NCI-H446 (cell line): ENCODE measurements at places on chromosomes 7 and 10.

GRCh38 chr10:70308121-70309060 is 24.6 kb upstream of the NPFFR1 start:
- DNase-seq = no peak

DNA sequence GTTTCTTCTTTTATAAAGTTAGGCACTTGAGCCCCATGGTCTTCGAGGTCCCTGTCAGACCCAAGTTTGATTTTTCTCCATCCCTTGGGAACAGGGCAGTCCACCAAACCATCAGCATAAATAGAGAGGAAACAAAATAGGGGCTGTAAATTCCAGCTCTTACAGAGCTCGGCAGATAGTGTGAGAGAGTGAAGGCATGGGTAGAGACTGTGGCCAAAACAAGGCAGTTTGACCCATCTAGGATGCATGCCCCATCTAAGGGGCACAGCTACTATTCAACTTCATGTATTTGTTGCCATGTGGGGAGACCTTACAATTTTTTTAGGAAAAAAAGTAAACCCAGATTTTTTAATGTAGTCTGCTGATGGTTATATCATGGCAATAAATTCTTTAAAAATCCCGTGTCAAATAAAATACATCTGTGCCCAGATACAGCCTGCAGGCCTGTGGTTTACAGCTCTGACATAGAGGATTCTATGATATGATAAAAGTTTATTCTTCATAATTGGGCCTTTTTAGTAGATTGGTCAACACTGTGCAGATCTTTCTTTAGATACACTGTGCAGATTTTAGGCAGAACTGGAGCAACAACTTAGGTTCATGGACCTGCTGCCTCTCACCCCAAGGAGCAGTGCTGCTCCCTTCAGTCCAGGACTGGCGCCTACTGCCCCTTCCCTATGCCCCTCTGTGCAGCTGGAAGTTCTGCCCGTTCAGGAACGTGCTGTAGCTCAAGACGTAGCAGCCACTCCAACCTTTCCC is 5.3 kb downstream of the PPP1R3C start:
- no peak for DNase-seq

DNA sequence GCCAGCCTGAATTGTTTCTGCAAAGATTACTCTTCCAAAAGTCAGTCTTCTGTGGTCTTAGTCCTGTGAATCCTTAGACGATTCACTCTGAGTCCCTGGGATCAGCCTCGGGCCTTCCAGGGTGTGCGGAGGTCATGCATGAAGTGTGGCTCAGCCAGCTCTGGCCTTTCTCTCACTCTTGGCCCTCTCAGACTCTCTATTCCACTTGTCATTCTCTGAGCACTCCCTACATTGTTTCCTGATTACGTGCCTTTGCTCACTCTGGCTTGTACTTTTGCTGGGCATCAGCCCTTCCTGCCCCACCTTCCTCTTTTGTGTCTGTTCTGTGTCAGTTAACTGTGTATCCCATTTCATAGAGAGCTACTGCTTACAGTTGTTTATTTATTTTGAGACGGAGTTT is 36.0 kb downstream of the CCNY start:
- no peak for DNase-seq

GRCh38 chr7:98365863-98366561 is 34.9 kb downstream of the BAIAP2L1 start:
- DNase-seq = no peak

GRCh38 chr7:107815254-107815882 is 12.3 kb upstream of the SLC26A3 start:
- DNase-seq = no peak

GRCh38 chr10:964988-965417 is 23.2 kb upstream of the GTPBP4 start:
- DNase-seq = no peak

- DNase-seq = no peak
These were observed 46.2 kb upstream of the PDE1C start for GRCh38 chr7:32116436-32116835.

DNA sequence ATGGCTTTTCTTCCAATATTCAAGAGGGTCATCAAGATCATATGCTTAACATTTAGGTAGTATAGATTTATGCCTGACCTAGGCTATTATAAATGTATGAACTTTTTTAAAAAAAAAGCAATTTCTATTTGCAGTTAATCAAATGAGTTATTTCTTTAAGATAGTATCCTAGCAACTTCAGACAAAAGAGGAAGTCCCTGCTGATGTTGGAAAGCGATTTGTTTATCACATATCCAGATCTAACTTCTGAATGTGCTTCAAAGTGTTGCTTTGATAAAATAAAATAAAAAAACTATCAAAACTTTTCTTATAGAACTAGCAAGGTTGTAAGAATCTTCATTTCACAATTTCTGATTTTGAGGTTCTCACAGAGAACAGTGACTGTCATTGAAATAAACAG is 401.9 kb upstream of the PHF14 start:
- DNase-seq = no peak

GRCh38 chr7:50768485-50769474 is 13.9 kb downstream of the GRB10 start:
- no peak for DNase-seq

DNA sequence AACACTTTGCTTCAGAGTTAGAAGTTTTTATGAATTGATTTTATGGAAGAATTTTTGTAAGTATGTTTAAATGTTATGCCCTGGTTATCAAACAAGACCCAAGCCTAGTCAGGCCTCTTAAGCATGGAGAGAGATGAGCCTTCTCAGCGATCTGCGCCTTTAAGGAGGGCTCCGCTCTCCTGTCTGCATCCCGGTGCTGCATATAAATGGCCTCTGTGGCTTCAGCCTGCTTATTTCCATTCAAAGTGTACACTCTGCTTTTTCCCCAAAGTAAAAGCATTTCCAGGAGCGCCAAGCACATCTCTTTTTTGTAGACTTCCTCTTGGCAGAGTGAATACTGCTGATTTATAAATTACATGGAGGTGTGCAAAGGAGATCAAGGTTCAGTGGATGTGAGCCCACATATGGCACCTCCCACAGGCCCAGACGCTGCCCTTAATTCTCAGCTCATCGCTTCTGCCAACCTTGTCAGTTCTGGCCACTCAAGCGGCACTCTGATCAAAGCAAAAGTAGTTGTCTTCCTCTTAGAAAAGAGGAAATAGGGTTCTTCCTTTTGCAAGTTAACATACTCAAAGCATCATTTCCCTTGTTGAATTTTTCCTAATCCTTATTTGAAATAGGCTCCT is 70.0 kb upstream of the SFMBT2 start:
- no peak for DNase-seq

DNA sequence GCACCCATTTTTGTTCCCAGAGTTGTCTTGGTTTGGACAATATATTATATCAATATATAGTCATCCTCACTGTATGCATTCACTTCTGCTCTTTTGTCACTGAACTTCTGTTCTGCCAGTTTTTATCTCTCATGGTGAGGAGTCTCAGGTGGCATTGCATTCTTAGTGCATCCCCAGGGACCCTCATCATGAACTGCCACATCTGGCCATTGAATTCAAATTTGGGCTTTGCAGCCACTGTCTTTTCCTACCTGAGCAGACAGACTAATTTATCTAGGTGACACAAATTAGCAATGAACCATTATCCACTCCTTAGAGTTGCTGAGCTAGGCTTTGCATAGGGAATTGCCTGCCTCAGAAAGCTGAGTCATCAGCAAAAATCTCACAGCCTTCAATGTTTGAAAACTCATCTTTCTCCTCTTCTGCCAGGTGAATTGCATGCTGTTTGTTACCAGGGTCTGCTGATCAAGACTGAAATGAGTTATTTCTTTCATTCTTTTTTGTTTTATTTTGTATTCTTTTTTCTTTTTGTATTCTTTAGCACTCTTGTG is 316.8 kb upstream of the MTPN start:
- no peak for DNase-seq

- DNase-seq = peak; percentile 38
These were observed 35.3 kb downstream of the CDC14C start for GRCh38 chr7:48959676-48960075.

DNA sequence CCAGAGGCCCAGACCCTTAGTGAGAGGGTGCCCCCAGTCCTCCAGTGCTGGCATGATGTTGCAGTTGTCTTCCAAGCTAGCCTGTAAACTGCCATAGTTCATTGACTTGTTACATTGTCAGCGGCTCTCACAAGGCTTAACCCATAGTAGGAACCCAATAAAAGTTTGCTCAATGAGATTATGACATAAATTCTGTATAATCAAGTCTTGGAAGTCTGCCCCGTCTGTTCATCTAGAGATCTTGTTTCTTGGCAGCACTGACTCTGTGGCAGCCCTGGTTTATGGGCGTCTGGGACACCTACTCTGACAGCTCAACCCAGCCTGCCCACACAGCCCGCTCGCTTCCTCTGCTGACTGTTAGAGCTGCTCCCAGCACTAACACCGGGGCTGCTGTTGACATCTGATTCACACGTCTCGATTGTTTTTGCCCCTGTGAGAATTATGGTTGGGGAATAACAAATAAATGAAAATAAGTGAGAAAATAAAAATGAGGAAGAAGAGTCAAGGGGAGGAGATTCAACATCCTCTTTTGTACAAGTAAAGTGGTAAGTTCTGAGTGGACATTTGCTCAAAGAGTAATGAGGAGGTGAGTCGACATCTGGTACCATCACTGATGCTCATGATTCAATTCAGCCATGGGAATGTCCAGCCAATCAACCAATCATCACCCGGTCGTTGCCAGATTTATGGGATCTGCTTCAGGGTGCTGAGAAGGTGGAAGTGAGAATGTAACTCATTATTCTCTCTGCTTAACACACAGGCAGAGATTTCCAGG is 160.8 kb downstream of the SPAG6 start:
- DNase-seq = peak; percentile 38

GRCh38 chr10:45454262-45454661 is 80.2 kb downstream of the ALOX5 start:
- no peak for DNase-seq

DNA sequence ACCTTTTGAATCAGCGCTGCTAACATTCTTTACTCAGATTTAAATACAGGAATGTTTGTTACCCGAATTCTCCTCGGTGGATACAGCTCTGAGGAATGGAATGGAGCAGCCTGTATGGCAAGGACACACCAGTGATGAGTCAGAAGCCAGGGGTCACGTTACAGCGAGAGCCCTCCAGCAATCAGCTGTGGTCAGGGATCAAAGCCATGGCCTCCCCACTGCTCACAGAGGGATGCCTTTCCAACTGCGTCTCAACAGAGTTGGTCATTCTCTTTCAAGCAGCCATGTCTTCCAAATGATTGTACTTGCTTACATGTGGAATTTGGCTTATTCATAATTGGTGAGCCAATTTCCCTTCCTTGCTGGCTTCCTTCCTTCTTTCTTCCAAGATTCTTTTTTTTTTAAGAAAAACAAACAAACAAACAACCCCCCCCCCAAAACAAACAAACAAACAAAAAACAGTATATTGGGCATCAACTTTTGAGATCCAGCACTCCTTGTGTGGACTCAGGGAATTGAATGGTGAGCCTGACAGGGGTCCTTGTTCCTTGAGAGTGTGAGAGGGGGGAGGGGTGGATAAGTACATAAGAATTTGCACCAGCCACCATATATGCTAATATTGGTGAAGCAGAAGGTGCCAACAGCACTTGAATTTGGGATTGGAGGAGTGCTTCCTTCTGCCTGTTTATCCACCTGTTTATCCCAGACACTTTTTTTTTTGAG is 100.2 kb downstream of the ATXN7L1 start:
- no peak for DNase-seq

GRCh38 chr7:115024276-115024675 is 102.4 kb downstream of the MDFIC start:
- DNase-seq = no peak
